ENCODE measurements at places on chromosomes 5 and 9. TPM values are rescaled to one million over a fixed set of nuclear protein-coding genes. Genes with fewer than 3 reads are reported as not detected.

Gene PCDHGA2
- polyA plus RNA-seq = not detected

Gene FOXD4L5
- not detected for polyA plus RNA-seq

Gene TMEM252
- polyA plus RNA-seq = not detected

Gene CHSY3
- polyA plus RNA-seq = not detected

Gene SIT1
- polyA plus RNA-seq = 196 TPM

Gene IFNA21
- polyA plus RNA-seq = not detected

Gene PTPRD
- not detected for polyA plus RNA-seq

Gene GLRA1
- not detected for polyA plus RNA-seq

Gene SPATA6L
- 0.14 TPM for polyA plus RNA-seq

Gene IFNA2
- not detected for polyA plus RNA-seq

Gene ADGRD2
- polyA plus RNA-seq = not detected

Gene ABO
- polyA plus RNA-seq = not detected

Gene LCN1
- not detected for polyA plus RNA-seq

Gene PANK3
- polyA plus RNA-seq = 4.8 TPM

DNA sequence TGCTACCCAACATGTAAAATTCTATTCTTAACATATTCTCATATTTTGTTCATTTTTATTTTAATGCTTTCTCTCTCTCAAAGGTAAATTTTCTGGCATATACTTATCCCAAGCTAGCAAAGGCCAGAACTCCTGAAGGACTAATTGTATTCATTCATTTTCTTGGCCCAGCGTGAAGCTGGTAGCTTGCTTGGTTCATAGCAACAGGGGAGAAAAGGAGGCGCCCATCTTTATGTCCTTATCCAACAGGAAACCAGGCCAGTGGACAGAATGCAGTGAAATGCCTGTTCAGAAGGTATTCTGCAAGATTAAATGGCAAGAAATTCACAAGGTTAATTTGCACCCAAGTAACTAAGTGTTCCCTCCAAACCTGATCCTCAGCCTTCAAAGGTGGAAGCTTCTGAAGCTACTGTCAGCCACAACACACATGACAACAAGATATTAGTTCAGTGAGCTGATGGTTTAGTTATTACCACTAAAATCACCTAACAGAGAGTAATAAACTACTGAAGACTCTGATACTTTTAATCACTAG lies 5.6 kb downstream of the EFNA5 start:
- DNase-seq = no peak

DNA sequence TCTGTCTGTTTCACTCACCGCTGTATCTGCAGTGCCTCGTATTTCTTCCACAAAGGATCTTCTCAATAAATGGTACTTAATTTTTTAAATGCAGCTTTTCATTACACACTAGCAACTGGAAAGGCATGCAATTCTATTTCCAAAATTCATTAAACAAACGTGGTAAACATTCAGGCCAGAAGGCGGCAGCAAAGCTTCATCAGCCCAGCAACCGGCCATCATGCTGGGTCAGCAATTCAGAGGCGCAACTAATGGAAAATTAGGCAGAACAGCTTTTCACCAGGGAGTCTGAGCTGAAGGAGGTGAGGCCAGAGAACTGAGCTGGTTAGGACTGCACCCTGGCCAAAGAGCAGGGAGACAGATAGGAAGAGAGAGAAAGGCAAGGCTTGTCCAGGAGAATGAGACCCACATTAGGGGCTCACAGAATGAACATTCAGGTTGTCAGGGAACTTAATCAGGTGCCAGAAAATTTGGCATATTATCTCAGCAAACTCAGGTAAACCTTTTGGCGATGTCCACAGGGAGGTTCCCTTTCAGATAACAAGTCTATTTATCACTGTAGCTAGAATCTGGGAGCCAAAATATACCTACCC lies 17.7 kb upstream of the RNF180 start:
- DNase-seq = no peak

GRCh38 chr5:16536246-16536645 lies 70.6 kb upstream of the ZNF622 start:
- no peak for DNase-seq

- no peak for DNase-seq
Observed at GRCh38 chr9:34759432-34760134, 49.6 kb upstream of the CCL21 start.

- no peak for DNase-seq
Observed at GRCh38 chr9:106958955-106959657, 96.1 kb downstream of the ZNF462 start.

- DNase-seq = no peak
Observed at GRCh38 chr5:103408408-103408807, 149.8 kb downstream of the MACIR start.

DNA sequence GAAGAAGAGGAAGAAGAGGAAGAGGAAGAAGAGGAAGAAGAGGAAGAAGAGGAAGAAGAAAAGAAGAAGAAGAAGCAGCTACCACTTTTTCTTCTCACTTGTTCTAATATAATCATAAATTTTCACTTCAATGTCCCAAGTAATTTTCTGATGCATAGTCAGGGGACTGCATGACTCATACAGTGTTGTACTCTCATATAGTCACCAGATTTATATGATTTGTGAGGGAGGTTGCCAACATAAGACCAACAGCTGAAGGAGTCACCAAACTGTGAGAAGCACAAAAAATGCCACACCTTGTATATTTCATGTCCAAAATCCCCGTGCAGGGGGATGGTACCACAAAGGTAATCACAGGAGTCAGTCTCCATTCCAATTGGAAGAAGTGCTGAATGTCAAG lies 32.7 kb upstream of the DMRTA1 start:
- DNase-seq = no peak

GRCh38 chr5:100824635-100825034 lies 78.4 kb downstream of the ST8SIA4 start:
- no peak for DNase-seq

DNA sequence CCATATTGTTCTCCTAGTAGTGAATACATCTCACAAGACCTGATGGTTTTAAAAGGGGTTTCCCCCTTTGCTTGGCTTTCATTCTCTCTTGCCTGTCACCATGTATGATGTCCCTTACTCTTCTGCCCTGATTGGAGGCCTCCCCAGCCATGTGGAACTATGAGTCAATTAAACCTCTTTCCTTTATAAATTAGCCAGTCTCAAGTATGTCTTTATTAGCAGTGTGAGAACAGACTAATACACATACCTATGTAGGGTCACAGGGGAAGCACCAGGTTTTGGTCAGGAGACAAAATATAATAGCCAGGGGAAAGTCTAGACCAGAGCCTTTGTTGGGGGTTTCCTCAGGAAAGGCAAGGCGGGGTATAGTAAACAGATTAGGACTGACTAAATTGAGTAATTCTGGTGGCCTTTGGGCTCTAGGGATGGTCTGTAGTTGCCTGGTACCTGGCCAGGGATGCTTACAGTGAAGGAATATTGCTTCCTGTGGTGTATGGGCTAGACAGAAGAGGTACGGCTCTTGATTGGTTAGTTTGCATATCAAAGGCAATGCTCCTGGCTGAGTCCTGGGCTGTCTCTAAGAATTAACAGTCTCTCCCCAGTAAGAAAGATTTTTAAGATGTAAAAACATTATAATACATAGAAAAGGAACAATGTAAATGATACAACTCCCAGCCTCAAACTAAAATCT lies 254.5 kb downstream of the ELAVL2 start:
- DNase-seq = no peak

GRCh38 chr5:96743805-96744204 lies 63.9 kb downstream of the ERAP1 start:
- DNase-seq = no peak

GRCh38 chr9:121741228-121741918 lies 89.9 kb downstream of the DAB2IP start:
- no peak for DNase-seq

DNA sequence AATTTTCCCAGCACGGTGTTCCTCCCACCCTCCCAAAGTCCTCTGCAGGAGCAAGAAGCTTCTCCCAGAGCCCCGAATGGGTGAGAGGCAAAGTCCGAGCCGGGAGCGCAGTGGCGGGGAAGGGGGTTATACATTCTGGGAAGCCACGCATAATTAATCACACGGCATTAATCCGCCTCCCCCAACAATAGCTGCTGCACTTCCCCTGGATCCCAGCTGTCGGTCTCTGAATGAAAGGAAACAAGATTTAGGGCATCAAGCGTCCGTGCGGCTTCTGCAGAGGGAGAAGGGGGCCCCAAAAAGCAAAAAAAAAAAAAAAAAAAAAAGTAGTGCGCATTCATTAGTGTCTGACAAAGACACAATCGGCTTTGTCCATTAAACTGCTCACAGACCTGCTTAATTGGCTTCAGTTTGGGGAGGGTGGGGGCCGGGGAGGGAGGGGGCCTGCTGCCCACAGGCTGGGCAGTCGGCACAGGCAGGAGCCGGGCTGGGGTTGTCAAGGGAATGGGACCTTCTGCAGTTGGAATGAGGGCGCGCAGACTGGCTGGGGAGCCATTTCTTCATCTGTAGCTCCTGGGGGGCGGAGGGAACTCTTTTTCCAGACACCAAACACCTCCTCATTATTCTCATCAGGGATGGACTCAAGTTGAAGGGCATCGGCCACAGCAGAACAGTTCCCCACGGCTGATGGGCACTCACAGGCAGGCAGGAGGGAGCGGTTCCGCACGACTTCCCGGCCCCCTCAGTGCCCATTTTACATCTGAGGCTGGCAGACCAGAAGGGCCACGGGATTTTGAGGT lies 3.4 kb downstream of the NOTCH1 start:
- DNase-seq = no peak

- peak; percentile 48 for DNase-seq
Observed at GRCh38 chr9:114487607-114488300, 17.5 kb downstream of the WHRN start.

- DNase-seq = no peak
Observed at GRCh38 chr9:113921396-113921925, 45.4 kb downstream of the ZNF618 start.

- no peak for DNase-seq
Observed at GRCh38 chr9:127201071-127201541, 63.5 kb upstream of the GARNL3 start.

DNA sequence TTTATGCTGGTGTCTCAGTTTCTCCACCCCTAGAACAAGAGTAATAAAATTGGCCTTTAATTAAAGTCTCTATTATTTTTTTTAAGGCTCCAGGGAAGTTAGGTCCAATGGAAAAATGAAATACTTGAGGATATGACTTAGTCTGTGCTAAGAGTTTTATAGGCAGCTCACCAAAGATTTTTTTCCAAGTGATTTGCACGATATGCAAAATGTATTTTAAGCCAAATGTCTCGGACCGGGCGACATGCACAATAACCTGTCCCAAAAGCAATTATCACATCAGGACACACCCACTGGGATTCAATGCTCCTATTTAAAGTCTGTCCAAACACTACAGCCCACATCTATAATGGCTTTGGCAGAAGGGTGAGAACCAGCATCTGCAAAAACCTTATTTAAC lies 136.1 kb upstream of the ANKH start:
- no peak for DNase-seq

GRCh38 chr9:137075275-137075775 lies 2.0 kb upstream of the UAP1L1 start:
- no peak for DNase-seq

GRCh38 chr5:172837640-172838039 lies 3.6 kb downstream of the ERGIC1 start:
- DNase-seq = peak; percentile 16

GRCh38 chr9:128396970-128397613 lies 23.6 kb upstream of the CERCAM start:
- DNase-seq = no peak

DNA sequence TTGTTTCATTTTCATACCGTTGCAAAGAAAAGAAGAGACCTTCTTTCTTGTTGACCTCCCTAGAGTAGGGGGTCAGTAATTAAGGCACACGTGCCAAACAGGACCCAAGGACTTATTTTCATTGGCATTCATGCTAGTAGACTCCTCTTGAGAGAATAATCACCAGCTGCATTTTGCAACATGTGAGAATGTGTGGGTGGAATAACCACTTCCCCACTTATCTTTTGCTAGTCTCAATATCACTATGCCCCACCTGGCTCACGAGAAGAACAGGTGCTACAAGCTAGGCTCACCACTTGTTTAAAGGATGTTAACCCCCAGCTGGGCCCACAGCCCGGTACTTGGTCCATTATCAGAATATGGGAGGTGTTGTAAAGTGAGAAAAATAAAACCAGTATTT lies 460.7 kb upstream of the MEF2C start:
- no peak for DNase-seq
